ENCODE measurements at places on chromosomes 4 and X.

GRCh38 chr4:144709159-144709558, 63.2 kb downstream of the HHIP start:
- DNase-seq: no peak

DNA sequence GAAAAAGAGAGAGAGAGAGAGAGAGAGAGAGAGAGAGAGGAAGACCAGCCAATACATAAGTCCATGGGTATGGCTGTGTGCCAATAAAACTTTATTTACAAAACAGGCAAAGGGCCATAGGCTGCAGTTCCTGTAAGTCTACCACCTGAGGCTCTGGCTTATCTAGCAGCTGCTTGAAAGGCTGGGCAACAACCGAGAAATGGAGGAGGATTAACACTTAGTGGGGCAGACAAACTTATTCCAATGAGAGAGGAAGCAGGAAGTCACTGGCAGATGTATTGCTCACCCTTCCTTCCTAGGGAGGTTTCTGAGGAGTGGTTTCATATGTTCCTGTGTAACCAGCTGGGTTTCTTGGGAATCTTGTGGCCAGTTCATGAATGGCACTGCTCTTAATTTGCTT, 4.7 kb upstream of the GPR143 start:
- no peak for DNase-seq

GRCh38 chr4:56409511-56410090, 22.3 kb upstream of the AASDH start:
- DNase-seq: no peak

GRCh38 chr4:56496241-56496640, 9.3 kb upstream of the ARL9 start:
- DNase-seq: no peak

Measured in NCI-H526 treated with DMSO at 0.1 percent for 48 hours (cell line).